HT-29 (cell line): ENCODE measurements at places on chromosomes 3 and 15. TPM values are rescaled to one million over a fixed set of nuclear protein-coding genes. Genes with fewer than 3 reads are reported as not detected.

GRCh38 chr3:13514639-13515435, 34.1 kb upstream of the FBLN2 start:
- no peak for DNase-seq

DNA sequence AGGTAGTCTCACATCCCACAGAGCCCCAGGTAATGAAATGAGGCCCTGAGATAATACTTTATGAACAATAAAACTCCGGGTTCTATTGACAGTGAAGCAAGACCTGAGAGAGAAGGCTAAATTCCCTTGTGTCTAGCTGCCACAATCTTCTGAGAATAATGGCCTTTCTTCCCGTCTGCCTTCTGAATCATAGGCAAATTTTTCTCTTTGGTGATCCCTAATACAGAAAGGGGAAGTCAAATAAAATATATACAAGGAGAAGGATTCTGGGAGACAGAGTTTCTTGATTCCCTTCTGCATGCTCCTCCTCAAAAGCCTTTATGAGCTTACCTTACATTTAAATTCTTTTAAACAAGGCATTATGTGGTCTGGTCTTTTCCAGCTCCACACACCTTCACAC, 29.9 kb upstream of the CCR2 start:
- DNase-seq = no peak

DNA sequence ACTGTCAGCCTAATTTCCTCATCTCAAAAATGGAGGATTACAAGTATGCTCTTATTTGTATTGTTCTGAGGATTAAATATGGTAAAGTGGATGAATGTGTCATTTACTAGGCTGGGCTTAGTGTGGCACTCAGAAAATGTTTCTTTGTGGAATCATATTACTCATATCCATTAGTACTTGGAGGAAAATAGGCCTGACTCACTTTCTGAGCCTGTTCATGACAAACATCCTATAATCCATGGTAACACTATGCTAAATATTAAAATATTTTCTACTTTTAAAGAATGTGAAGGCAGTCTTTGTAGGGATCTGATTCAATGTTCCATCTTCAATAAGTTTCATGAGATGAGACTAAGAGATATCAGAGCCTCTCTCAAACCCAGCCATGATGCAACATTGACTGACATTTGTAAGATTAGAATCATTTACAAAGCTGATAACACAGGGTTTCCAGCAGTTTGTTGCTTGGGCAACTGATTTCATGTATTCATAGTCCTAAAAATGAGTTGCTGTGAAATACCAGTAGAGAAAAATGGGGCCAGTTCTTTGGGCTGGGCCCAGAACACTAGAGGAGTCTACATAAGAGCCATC, 1048.5 kb downstream of the NTRK3 start:
- DNase-seq = no peak

Gene PLSCR1
- total RNA-seq = 83.2 and 83.9 TPM in 2 replicates

GRCh38 chr3:7692866-7693265, 808.8 kb upstream of the LMCD1 start:
- DNase-seq = no peak

GRCh38 chr3:98233468-98233867, 30.6 kb upstream of the OR5H6 start:
- DNase-seq = no peak

DNA sequence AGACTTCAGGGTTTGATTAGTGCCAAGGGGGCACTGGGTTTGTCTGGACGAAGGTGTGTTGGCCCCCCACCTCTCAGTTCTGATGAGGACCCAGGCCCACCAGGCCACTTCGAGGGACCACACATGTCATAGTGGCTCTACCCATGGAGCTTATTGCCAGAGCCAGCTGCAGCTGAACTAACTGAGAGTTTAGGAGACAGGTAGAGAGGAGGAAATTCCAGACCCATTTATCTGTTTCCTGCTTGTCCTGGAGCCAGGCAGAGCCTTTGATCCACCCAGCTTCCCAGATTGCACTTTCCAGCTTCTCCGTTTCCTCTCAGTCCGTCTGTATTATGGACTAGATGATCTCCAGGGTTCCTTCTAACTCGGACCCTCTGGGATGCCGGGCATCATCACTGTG, 20.9 kb downstream of the SLC24A1 start:
- DNase-seq = peak; percentile 39
